ENCODE measurements at places on chromosomes 6 and 20. TPM values are rescaled to one million over a fixed set of nuclear protein-coding genes. Genes with fewer than 3 reads are reported as not detected.
A peak's percentile ranks its signal among the peaks of the same experiment; 100 is the strongest.

Gene TXLNB
- total RNA-seq: 3.3 TPM

GRCh38 chr20:39855056-39855455, 834.0 kb downstream of the MAFB start:
- no peak for DNase-seq

- DNase-seq: no peak
Measured at GRCh38 chr6:146047371-146047770, 18.5 kb downstream of the GRM1 start.

Gene SIM1
- total RNA-seq: not detected

Gene ANGPT4
- not detected for total RNA-seq

DNA sequence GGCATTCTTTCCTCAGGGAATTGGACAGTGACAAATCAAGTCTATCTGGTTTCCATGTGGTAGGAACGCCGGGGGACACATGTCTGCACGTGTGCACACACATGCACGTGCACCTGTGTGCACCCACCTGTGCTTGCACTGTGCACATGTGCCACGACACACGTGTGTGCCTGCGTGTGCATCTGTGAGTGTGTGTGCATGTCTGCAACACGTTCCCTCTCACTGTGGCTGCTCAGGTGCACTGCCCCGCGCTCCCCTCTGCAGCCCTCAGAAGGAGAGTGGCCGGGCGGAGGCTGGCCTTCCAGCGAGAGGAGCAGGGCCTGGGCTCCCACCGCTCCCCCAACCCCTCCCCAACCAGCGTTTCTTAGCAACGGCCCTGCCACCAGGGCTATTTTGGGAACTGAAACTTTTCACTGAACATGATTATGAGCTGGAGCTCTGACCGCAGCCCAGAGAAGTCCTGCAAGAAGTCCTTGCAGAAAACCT, 147.8 kb downstream of the PHACTR3 start:
- peak; percentile 17 for DNase-seq

GRCh38 chr20:60326821-60327220, 368.6 kb downstream of the CDH26 start:
- no peak for DNase-seq

Gene PERP
- 0.27 TPM for total RNA-seq

Data from B cell (primary cell).